ENCODE measurements at places on chromosomes 3 and 15.

DNA sequence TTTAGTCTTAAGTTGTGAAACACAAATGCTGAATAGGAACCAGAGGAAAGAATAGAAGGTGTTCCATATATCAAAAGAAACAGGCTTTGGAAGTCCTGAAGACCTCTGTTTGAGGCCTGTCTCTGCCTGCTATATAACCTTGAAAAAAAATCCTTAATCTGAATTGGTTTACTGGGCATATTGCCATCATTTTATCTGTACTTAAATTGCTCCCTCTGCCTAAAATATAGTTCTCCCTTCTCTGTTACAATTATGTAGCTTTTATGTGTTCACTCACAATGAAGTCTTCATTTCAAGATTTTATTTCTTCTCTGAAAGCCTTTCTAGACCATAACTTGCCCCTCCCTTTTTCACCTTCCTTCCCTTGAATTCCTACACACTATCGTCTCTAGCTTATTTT is 21.2 kb downstream of the ARL13B start:
- no peak for DNase-seq

DNA sequence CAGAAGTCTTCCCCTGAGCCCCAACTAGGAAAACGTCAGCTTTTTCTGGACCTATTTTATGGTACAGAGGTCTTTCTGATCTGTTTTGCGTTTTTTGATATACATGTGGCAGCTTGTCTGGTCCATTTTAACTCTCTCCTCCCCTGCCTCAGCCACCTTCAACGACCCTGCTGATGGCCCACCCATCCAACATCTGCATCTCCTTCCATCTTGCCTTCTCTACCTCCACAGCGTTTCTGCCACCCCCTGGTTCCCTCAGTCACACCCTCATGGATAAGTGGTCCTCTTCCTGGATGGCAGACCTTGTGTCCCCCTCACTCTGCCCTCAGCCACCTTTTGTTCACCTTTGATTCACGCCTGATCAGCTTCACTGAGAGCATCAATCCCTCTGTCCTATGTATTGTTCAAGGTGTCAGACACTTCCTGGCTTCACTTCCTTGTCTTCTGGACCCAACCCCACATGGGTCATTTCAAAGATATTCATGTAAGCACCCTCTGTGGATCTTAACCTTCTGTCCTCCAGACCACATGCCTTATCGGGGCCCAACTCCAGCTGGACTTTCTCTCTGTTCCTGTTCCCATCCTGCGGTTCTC is 13.5 kb downstream of the AHSG start:
- DNase-seq = no peak

DNA sequence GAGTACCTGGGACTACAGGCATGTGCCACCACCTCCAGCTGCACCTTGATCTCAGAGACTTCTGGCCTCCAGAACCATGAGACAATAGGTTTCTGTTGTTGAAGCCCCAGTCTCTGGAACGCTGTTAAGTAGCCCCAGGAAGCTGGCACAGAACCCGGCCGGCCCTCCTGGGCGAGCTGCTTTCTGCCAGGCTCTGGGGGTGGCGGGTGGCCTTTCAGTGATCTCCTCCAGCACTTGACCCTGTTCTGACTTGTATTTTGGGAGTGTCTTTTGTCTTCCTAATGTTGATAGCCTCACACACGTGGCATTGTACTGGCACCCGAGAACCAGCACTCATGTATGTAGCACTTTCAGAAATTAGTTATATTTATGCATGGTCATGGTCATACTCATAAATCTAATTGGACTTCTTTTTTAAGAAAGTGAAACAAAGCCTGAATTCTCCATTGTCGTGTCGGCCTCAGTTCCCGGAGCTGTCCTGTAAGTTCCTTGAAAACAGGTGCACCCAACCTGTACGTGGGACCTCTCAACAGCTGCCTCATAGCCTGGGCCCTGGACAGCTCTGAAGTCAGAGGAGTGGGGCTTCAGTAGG is 74.0 kb downstream of the TFRC start:
- no peak for DNase-seq

DNA sequence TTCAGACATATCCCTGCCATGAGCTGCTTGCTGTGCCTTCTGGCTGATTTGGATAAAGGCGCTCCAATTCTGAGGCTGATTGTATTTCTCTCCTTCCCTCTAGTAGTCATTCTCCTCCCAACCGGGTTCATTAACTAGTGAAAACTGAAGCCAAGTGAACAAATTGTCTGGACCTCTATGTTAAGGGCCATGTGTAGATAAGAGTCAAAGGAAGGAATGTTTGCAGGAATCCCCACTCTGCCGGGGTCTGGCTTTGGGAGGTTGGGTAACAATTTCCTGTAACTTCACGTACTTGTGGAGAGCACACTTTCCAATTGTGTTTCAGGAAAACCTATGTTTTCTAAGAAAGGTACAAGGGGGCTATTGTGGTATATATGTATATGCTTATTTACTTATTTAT is 38.2 kb upstream of the SUCLG2 start:
- DNase-seq = no peak

GRCh38 chr3:126958638-126959085 is 24.3 kb upstream of the PLXNA1 start:
- no peak for DNase-seq

- DNase-seq = no peak
Observed at GRCh38 chr3:124599779-124600693, 130.2 kb upstream of the UMPS start.

- DNase-seq = no peak
Observed at GRCh38 chr15:59674361-59674877, 14.7 kb downstream of the BNIP2 start.

GRCh38 chr3:134685929-134686802 is 35.3 kb upstream of the KY start:
- no peak for DNase-seq

- no peak for DNase-seq
Observed at GRCh38 chr15:49697121-49697520, 76.3 kb downstream of the DTWD1 start.

DNA sequence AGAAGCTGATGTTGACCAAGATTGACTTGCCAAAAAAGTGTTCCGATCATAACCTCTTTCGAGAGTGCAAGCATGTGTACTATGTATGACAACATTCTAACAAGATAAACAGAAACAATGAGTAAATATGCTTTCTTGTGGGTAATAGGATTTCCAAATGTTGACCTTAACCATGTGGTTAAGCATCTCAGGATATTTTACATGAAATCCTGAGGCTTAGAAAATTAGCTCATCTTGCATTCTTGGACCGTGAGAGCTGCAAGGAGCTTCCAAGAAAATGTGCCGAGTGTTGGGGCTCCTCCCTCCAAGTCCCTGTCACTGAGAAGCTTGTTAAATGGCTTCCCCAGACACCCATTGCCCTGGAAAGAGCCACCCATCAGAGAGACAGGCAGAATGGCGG is 50.1 kb downstream of the C3orf20 start:
- DNase-seq = no peak

DNA sequence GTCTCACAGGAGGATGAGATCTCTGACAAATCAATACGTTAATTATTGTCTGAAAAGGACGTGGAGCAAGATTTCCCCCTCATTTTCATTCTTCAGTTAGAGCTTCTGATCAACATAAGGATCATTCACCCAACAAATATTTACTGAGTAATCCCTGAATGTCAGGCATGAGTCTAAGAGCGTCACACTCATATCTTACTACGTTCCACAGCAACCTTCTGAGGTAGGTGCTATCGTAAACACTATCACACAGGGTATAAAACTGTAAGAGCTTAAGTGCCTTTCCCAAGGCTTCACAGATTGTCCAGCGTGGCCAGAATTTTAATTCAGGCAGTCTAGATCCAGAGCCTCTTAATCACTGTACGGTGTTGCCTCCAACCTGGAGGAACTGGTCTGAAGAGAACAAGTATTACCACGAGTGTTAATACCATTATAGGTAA is 10.6 kb upstream of the TM4SF1 start:
- DNase-seq = no peak

GRCh38 chr3:87997298-87997697 is 61.5 kb downstream of the CGGBP1 start:
- peak; percentile 47 for DNase-seq

- DNase-seq = no peak
Observed at GRCh38 chr3:177683586-177683985, 486.3 kb upstream of the TBL1XR1 start.

DNA sequence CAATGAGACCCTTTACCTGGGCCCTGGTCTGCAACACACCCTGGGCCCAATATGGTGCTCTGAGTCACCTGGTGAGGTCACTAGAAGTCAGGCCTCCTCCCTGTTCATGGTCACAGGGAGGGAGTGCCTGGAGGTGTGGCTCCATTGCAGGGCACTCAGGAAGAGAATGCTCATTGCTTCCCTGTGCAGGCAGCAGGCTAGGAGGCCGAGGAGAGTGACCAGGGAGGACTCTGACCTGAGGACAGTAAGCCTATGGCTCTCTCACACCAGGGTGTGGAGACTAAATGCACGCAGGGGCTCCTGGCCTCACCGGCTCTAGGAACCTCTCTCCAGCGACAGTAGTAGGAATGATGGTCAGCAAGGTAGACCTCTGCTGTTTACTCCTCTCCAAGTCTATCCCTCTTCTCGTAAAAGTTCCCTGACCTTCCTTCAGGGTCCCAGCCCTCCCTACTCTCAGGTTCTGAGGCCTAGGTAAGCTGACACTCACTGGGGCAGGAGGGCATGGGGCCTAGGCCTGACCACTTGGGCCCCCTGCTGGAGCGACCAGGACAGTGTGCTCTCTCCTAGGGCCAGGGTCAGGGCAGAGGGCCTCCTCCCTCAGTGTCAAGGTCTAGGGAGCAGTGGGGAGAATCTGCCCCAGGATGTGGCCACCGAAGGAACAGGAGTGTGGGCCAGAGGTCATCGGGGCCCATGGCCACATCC is 9.6 kb upstream of the SLCO2A1 start:
- no peak for DNase-seq

GRCh38 chr15:81377871-81378270 is 3.9 kb upstream of the TMC3 start:
- no peak for DNase-seq

DNA sequence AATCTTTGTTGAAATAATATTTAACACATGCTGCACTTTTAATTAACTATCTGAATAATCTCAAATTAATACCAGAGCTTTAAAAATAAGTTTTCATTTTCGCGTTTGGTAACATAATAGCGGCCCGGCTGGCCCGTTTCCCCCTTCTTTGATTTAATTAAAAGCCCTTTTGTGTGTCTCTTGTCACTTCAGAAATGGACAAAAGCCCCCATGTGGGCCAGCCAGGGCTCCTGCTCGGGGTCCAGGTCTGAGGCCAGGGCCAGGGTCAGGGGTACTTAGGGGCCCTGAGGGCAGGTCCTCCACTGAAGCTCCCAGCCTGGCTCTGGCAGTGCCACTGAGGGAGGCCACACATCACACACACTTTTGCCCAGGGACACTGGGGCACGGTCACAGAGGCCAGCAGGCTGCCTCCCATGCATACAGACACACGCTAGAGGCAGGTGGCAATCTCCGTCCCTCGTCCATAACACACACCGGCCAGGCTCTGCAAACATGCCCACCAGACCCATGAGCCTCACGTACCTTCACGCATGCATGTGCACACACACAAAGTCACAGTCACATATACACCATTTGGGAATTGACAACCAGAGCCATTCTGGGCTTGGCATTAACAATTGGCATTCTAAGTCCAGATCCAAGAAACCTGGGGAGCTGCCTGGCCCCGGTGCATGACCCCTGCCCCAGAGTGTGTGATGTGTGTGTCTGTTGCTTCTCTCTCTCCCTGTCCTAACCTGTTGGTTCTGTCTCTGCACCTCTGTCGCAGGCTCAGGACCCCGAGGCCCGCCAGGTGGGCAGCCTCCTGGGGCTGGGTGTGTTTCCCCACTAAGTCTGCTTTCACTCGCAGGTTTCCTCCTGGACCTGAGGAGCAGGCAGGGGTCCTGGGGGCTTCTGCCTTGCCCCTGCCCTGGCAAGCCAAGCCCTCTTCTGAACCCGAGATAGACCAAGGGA is 38.5 kb downstream of the DNAJB8 start:
- DNase-seq = no peak

DNA sequence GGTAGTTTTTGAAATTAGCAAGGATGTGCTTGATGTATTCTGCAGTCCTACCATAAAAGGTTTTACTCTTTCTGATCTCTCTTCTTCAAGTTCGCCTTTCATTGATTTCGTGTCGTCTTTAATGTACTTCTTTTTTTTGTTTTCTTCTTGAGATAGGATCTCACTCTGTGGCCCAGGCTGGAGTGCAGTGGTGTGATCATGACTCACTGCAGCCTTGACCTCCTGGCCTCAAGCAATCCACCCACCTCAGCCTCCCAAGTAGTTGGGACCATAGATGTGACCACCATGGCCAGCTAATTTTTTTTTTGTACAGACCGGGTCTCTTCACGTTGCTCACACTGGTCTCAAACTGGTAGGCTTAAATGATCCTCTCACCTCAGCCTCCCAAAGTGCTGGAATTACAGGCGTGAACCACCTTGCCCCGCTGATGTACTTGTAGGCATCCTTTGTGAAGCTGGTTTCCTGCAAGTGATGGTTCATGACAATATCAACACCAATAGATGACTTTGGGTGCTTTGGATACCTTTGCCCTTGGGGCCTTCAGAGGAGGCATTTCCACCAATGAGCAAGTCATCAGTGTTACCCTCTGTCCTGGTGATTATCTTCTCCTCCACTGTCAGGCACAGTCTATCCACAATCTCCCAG is 28.9 kb upstream of the RNF7 start:
- no peak for DNase-seq

DNA sequence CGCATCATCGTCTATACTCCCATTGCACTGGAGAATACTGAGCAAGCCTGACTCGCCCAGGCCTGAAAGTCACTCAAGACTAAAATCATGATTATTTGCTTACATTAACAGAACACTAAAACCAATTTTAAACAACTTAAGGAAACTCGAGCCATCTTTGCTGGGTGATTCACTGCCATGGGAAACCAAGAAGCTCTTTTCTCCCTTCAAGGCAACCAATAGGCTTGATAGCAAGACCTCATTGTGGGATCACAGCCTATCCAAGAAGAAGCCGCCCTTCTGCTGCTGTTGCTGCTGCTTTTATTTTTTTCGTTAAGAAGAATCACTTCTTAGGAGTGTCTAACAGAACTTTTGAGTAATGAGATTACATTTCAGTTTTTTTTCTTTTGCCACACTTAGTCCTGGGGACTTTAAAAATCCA is 479.4 kb downstream of the FOXP1 start:
- no peak for DNase-seq

GRCh38 chr3:141465221-141465620 is 21.6 kb upstream of the RASA2 start:
- DNase-seq = no peak

DNA sequence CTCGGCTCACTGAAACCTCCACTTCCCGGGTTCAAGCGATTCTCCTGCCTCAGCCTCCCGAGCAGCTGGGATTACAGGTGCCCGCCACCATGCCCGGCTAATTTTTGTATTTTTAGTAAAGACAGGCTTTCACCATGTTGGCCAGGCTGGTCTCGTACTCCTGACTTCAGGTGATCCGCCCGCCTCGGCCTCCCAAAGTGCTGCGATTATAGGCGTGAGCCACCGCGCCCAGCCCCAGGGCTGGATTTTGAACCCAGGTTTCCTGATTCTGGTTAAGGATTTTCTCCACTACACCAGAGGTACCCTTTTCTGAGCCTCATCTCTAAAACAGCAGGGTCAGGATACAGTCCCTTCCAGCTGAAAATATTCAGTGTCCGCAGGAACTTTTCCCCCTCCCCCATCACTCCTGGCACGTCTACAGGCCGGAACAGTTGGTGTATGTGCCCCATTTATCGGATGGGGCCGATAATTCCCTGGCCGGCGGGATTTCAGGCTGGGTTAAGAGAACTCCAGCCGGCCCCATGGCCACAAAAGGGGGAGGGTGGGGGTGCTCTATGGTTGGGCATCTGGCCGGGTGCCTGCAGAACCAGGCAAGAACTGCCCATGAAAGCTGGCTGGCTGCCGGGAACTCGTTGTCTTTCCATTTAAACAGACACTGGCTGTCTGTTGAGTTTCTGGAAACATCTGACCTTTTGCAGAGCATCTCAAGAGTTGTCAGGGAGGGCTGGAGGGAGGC is 26.8 kb upstream of the SEMA4B start:
- no peak for DNase-seq
